ENCODE measurements at places on chromosomes 7 and 10.

DNA sequence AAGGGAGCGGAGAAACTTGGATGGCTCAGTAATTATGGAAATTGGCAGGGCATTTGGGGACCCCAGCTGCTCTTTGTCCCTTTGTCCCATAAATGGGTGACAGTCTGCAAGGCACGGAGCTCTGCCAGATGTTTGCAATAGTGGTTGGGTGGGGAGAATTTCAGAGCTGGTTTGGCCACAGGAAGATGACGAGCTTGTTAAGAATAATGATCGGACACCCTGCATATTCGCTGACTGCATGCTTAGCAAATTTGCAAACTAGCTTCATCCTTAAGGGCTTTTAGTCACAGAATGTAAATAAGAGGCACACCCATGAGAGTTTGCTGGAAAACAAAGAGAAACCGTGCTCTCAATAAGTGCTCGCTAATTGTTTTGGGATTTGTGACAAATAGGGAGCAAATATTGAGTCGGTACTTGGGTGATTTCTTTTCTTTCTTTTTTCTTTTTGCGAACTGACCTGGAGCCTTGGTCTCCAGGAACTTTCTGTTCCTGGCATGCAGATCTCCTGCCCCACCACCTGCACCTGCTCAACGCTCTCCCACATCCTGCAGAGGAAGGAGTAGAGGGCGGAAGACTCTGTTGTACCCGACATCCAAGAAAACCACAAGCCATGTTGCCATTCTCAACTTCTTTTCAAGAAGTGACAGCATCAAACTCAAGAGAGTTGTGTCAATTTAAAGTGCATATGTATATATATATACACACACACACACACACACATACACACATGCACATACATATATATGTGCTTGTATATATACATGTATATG lies 238.9 kb downstream of the CAMK1D start:
- no peak for DNase-seq

DNA sequence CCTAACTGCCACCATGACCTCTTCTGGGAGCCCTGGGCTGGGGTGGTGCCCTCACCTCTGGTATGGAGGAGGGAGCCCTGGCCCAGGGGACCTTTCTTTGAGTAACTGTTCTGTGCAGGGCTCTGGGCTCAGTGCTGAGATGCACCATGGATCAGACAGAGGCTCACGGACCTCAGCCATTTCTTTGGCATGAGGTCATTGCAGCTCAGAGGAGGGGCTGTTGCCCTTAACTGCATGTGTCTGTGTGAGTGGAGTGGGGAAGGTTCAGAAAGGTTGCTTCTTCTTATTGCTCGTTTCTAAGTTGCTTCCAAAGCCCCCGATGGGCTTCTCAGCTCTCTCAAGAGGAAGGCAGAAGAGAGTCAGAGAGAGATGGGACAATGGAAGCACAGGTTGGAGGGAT lies 233.9 kb downstream of the RPS24 start:
- DNase-seq, result no peak

- no peak for DNase-seq
These were observed 79.8 kb upstream of the NEBL start for GRCh38 chr10:20976891-20977290.

- DNase-seq, result no peak
These were observed 128.4 kb downstream of the BICC1 start for GRCh38 chr10:58641095-58641531.

DNA sequence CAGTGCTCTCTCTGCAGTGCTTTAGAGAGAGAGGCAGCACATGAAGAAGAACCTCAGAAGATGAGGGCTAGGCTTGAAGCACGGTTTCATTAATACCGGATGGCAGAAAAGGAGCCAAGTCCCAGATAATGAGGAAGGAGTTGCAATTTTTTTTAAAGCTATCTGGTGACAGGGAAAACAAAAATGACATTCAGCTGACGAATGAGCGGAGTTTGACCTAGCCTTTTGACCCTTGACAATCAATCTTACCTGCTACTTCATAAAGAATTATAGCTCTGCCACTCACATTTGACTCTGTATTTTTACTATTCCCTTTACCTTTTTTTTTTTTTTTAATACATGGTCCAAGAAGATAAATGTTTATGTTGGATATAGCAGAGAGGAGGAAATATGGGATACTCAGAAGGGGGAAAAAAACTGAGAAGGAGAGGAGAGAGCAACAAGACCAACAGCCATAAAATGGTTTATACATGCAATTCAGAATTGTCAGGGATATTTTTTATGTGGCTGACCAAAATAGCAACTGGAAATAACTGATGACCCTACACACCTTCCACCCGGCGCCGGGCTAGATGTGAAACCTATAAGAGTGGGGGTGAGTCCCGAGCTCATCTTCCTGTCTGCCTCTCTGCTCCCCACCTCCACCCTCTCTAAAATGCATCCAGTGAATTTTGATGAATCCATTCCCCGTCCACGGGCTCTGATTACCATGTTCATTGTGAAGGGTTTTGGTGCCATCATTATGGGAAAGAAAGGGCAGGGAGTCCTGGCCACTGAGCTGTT lies 274.4 kb upstream of the YAE1 start:
- no peak for DNase-seq

GRCh38 chr10:71537125-71537524 lies 140.4 kb downstream of the CDH23 start:
- DNase-seq, result no peak

DNA sequence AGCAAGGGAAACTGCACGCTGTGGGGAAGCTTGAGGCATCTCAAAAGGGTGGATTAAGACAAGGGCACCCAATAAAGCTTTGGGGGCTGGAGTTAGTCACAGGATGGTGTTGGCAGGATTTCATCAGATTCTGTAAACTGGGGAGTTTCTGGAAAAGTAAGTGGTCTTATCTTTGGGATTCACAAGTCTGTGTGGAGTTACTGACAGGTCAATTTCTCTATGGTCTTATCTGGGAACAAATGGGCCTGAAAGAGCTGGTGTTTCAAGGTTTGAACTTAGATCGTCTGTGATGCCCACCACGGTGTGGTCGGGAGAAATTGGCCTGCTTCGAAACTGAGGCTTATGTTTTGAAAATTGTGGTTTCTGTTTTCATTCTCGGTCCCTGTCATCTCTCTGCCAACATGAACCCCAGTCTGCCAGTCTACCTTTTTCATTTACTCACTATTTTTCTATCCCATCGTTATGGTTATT lies 23.8 kb upstream of the AOAH start:
- no peak for DNase-seq

DNA sequence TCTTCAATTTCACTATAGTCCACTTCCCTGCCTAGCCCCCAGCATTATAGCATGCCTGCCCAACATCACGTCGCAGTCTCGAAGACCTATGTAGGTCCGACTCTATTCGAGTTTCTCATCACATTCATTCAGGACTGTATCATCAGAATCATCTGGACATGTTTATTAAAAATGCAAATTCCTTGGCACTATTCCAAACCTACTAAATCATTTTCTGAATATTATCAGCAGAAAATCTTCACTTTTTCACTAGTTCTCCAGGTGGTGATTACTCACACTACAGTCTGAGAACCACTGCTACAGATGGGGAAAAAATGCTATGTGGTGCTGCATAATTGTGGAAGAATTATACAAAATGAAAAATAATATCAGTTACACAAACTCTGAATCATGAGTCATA lies 29.3 kb upstream of the ETV1 start:
- no peak for DNase-seq

GRCh38 chr7:18762189-18762588 lies 266.6 kb downstream of the HDAC9 start:
- DNase-seq, result no peak

DNA sequence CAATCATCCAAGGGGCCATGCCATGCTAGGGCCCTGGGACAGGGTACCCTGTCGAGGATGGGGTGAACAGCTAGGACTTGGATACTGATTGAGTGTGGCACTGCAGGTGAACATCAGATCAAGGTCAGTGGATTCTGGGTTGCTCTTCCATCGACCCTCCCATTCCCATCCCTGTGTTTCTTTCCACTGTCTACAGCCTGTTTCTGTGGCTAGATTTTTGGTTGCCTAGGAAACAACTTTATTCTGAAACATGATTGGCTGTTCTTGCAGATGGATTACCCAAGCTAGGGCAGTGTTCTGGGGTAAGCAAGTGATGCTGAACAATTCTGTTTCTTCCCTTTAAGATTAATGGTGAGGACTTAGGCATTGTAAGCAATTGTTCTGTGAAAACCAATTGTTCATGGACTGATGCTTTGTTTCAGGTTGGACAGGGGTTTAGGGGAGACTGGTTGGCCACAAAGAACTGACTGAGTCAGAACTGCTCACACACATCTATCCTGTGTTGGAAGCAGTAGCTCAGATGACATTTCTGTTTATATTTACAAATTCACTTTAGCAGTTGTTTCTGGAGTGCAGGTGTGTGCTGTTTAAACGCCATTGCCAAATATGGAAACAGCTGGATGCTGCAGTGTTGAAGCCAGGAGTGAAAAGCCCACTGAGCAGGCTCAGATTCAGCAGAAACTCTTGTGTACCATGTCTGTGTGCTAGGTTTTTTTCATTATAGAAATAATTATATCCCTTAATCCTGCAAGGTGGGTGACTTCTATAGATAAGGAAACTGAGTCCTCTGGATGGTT lies 102.3 kb upstream of the BTBD16 start:
- no peak for DNase-seq

DNA sequence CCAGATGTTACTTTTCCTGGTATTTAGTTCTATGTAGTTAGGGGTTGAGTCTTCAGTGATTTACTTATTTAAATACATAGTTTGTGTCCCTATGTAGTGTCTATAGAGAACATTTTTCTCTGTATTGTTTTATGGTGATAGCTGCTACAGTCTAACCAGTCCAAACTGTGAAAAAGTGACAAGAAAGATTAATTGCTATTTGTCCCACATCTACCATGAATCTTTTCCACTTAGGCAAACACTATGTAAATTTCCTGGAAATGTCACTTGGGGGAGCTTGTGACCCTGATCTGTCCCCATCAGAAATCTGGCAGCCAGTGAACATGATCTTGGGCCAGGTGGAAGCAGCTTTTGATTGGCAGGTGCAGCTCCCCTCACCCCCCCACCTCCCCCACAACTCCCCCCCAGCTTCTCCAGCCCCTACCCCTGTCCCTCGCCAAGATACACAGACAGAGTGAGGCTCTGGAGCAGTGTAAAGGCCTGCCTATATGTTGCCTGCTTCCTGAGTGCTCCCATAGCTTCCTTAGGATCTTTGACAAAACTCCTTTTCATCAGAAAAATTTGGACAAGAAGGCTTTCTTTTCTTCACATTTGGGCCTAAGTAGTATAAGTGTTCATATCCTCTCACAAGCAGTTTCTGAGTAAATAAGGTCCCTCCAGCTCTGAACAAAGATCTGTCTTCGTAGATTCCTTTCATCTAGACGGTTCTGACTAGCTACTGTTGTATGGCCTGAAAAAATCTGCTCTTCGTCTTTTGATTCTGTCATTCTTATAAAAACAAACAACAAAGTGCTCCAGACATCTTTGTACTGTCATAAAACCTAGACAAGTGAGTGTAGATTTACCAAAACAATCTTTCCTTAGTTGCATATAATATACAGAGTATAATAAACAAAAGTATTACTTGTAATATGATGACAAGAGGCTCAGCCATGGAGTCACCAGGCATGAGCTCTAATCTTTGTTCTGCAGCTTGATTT lies 31.5 kb upstream of the SLC13A1 start:
- DNase-seq, result no peak

- no peak for DNase-seq
These were observed 118.7 kb downstream of the HIPK2 start for GRCh38 chr7:139658908-139659675.

- DNase-seq, result no peak
These were observed 17.2 kb downstream of the BAZ1B start for GRCh38 chr7:73504920-73505319.

DNA sequence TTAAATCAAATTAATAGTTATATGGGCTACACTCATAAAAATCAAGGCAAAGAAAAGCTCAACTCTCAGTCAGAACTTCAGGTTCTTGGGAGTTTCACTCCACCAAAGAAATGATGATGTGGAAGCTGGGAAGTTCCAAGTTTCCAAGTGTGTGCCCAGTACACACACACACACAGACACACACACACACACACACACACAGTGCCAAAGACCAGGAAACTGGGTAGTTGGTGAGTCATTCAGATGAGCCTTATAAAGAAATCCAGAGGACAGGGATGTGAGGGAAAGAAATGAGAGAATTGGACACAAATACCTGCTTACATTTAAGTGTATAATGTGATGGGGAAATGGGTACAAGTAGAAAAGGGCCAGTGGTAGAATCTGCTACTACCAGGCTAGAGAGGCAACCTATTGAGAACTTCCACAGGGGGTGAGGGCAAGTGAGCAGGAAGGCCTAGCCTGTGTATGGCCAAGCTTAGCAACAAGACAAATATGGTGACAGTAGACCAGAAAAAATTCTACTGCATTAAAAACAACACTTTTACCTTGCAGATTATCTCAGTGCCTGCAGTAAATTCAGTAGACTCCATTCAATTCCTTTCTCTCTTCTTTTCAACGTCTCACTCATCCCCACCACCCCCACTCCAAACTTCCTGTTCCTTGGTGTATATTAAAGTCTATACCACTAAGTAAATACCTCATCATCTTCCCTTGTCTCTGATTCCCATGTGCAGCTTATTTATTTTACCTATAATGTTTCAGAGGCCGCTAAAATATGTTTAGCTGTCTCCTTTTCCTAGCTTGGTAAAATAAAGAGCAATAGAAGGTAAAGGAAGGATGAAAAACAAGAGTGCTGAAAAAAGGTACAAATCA lies 95.0 kb downstream of the CABCOCO1 start:
- DNase-seq, result no peak

GRCh38 chr7:150983893-150984368 lies 5.8 kb upstream of the KCNH2 start:
- peak; percentile 34 for DNase-seq

DNA sequence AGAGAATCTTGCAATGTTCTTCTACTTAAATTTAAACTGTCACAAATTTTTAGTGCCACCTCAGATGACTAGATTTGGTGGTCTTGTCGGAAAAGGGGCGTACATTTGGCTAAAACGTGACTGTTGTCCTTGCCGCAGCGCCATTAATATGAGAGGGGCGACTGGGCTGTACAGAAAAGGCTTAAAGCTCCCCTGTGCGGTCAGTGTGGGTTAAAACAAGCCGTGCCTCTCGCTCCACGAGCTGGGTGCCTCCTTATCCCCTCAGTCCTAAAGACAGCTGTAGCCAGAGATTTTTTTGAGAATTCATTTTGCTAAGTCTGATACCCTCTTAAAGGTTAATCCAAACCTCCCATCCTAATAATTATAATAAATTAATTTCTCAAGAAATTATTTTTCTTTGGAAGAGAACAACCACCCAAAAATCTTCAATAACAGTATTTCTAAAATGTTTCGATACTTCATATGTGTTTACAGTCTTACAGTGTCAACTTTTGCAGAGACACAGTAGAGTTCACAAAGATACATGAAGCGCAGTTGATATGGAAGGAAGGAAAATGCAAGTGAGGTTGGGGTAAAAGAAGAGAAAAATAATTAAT lies 68.6 kb downstream of the C7orf25 start:
- no peak for DNase-seq

DNA sequence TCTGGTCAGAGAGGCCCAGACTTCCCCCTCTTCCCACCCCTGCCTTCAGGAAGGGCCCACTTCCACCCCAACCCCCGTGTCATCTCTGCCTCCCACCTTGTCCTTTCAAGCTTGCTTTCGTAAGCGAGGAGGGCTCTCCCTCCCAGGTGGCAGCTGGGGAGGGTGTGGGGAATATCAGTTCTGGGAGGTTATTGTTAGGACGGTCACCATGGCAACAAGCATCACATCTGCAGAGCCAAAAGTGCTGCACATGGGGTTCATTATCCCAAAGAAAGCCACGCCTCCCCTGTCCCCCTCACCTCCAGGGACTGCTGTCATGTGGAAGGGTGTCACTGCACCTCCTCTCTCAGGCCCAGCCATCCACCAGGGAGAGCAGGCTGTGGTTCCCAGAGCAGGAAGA lies 2.6 kb upstream of the CAMK2B start:
- DNase-seq, result no peak

GRCh38 chr10:72418679-72419078 lies 64.0 kb upstream of the DNAJB12 start:
- no peak for DNase-seq

Data from effector CD4-positive, alpha-beta T cell (primary cell).